ENCODE measurements at places on chromosomes 3 and 15.

DNA sequence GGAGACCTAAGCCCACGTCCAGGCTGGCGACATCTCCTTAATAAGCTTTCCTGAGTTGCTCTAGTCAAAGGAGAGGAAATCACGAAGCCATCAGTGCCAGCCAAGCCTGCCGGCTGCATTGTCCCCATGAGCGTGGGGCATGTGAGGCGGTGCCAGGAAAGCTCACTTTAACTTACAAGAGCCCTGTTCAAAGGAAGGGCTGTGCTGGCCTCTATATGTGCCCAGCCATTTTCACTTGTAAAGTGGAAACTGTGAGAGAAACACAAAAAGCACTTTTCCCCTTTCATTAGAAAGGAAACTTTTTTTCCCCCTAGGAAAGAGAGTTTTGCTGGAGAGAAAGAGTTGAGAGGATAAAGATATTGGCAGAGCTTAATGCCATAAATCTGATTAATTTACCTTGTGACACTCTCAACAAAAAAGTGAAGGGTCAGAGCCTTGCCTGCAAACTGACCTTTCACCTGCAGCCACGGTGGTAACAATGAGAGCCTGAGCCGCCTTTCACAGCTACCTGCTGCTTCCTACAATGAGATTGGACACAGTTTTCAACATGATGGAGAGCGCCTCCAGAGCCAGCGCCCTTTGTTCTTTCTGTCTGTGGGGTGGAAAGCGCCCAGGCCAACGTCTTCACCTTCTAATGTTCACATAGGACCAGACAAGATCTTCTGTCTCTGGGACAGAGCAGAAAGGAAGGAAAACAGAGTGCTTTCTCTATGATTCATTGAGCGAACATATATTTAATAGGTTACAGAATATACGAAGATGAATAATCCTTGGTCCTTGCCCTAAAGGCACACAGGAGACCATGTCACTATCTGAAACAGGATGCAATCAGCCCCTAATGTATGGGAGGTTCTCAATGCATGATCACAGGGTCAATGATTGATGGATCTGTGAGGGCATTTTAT, 233.1 kb upstream of the HES1 start:
- DNase-seq = no peak

DNA sequence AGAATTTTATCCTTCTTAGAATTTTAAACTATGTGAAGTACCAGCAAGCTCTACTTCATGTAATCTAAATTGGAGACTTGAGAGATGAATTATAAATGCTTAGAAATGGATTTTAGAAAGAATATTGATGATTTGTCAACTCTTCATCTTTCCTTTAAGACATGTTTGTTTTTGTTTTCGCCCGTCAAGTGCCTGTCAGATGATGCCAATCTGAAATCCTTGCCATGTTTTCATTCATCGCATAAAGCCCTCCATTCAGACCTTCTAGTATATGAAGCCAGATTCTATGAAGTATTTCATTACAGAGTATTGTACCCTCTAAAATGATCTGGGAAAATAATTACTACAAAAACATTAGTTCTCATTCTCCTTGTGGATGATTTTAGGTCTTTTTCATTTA, 223.2 kb upstream of the SOX2 start:
- DNase-seq = no peak

- DNase-seq = no peak
Observed at GRCh38 chr3:54481606-54482365, 359.4 kb downstream of the CACNA2D3 start.

GRCh38 chr3:155664925-155665695, 79.8 kb downstream of the PLCH1 start:
- DNase-seq = peak; percentile 86

GRCh38 chr15:65900488-65900887, 31.2 kb downstream of the RAB11A start:
- DNase-seq = no peak

DNA sequence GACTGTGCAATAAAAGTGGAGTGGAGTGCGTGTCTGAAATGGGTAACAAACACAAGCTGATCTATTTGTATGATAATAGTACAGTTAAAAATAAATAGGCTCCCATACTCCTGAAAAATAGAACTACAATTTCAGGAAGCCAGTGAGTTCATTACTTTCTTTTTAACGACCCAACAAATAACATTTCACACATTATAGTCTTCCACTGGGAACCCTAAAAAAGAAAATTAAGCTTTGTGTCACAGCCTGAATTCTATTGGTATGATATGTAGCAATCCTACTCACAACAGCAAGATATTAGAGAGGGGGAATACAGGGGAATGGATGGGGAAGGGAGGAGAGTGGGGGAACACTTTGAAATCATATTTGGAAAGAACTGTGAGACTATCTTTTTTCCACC, 156.9 kb upstream of the CNTN3 start:
- no peak for DNase-seq

DNA sequence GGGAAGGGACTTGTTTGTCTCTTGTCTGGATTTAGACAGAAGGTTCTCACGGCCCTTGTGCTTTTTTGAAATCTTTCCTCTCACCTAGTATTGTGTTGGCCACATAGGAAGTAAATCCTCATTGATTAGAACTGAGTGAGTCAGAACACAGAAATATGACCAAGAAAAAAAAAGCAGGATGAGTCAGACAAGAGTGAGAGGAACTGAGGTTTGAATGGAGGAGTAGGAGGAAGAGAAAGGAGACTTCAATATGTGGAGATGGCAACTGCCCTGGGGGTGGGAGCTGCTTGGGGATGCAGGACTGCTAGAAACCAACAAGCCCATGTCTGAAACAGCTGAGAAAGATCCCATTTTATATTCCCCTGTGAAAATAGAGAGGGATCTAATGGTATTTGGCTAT, 194.1 kb upstream of the ZBTB20 start:
- peak; percentile 69 for DNase-seq

DNA sequence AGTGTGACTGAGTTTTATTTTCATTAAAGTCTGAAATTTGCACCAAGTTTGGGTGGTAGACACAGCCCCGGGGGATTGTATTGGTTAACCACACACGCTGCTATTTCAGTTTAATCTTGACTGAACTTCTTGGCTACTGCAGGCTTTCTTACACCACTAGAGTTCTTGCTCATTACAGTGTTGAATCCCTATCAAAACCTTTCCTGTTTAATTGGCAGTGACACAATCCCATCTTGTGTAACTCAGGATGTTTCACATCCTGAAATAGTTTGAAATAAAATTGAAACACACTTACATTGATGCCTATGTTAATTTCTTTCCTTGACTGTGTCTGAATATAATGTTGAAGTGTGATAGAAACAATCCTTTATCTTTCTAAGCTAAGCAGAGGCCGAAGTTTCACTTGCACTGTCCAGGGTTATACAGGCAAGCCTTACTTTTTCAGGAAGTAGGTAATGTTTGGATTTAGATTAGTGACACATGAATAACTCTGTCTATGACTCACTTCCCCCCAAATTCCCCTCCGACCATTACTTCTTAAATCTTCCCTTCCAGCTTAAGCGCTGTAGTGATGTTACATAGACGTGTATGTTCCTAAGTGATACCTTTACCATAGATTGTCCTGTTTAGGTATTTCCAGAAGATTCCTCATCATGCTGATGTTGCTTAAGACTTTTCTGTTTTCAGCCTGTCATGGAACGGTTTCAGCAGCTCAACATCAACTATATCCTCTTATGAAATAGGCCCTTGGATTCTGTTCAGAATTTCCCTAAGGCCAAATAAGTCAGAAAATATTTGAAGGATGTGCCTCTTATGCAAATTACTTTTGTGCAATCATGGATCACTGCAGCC, 16.8 kb downstream of the ATG7 start:
- DNase-seq = peak; percentile 98

DNA sequence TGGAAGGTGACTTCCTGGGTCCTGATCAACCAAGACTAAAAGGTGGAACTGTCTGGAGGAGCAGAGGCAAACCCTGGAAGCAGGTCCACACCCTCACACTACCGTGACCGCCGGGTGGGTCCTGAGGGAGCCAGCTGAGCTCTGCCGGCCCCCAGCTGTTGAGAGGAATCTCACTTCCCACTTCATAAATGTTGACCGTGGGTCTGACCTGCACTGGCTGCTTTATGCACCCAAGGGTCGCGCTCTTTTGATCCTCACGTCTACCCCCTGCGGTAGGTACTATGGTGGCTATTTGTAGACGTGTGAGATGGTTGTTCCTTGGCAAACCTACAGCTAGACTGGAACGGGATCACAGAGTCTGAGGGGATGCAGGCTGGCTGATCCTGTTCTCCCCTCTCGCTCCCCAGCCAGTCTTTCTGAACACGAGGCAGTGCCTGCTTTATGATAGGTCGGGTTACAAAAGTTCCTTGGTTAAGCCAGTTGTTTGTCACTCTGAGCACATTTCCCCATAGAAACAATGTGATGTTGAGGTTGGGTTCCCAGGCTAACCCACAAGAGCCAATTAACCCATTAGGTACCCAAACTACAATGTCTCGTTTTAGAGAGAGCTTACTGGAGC, 113.0 kb upstream of the ETV5 start:
- no peak for DNase-seq

GRCh38 chr15:45457641-45458539, 64.7 kb downstream of the SLC30A4 start:
- DNase-seq = peak; percentile 64

DNA sequence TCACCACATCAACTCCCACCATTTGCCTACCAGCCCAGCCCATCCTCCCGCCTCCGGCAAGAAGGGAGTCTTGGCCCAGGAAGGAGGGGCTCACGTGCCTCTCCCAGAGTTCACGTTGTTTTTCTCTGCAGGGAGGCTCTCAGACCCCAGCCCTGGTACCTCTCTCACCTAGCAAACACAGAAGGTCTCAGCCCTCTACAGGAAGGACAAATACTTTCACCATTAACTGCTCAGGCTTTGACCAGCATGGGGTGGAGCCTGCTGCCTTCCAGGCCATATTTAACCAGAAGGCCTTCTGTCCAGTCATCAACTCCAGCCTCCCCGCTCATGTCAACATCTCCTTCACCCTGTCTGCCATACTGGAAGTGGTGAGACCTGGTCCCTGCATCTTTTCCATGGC, 19.0 kb upstream of the HTR3E start:
- no peak for DNase-seq

- peak; percentile 47 for DNase-seq
Observed at GRCh38 chr3:48400824-48401433, 28.9 kb downstream of the FBXW12 start.

DNA sequence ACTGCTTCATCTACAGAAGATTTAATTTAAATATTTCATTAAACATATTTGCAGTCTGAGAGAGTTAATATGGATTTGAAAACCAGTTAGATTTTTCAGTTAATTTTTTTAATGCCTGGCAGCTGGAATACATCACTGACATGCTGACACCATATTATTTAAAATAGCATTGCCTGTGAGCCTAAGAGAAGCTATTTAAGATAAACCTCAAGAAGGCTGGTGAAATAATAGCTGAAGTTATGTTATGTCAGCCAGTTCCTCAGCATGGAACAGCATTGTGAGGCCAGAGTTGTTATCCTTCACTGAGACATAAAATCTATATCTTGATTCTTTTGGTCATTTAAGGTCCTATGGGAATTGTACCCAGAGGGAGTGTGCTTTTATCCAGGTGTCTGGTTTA, 705.2 kb downstream of the NAALADL2 start:
- no peak for DNase-seq

DNA sequence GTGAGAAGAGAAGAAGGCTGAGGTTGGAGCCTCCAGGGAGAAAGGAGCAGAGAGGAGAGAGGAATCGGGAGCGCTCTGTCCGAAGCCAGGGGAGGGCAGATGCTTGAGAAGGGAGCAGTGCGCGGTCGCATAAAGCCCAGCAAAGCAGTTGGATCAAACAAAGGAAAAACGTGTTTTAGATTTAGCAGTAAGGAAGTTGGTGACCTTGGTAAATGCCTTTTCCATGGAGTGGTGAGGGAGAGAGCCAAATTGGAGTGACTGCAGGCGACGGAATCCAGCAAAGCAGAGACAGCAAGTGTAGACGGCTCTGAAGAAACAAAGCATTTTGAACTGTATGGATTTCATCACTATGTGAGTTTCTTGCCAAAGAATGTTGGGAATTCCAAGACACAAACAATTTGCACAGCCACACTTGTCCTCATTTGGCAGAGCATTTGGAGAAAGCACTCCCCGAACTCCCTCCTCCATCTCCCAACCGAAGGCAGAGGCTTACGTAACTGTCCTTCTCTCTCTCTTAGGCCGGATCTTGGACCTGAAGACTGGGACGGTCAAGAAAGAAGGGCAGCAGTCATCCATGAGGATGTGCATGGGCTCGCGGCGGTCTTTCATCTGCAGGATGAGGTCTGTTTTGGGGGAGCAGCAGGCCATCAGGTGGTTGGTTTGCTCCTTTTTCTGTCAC, 103.6 kb downstream of the ARNT2 start:
- DNase-seq = peak; percentile 82

DNA sequence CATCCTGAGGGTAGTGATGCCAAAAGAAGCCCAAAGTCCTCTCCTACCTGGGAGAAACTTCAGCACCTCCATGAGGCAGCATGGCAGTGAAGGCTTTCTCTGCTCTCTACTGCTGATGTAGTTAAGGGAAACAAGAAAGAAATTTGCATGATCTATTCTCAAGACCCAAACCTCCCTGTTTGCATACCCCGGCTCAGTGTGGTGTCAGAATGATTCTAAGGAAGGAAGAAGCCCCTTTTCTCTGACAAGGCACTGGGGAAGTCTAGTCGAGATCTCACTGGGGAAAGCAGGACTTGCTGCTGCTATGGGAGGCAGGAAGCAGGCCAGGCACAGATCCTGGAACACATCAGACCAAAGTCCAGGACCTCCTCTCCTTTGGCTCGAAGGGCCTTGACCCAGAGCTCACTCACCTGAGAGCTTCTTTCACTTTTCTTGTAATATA, 89.4 kb upstream of the ICE2 start:
- DNase-seq = no peak

DNA sequence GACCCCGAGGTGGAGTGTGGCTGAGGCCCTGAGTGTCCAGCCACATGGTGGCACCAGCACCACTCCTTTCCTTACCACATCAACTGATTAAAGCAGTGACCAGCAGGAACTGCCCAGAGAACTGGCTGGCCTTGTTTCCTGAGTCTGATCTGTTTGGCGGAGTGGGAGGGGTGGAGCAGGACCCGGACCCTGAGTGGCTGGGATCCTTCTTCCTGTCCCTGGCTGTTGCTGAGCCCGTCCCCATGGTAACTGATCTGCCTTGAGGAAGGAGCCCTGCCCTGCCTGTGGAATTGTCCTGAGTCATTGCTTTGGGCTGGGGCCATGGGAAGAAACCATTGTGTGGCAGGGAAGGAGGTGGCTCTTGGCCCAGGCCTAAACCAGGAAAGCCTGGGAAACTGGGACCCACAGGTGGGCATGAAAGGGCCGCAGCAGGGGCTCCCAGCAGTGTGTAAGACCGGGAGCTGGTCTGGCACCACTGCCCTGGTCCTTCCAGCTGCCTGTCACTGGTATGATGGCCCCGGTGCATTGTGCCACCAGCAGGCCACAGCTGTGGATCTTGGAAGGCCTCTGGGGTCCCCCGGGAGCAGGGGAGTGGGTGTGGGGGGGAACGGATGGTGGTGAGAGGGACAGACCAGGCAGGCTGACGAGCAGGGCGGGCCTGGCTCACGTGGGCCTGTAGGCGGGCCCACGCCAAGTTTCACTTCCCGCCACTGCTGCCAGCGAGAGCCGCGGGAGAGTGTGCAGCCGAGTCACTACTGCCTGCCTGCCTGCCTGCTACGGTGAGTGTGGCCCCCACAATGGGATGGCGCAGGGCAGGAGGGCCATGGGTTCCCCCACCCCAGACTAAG, 19.2 kb downstream of the ATRIP start:
- peak; percentile 99 for DNase-seq

- peak; percentile 79 for DNase-seq
Observed at GRCh38 chr15:52306270-52306669, 10.7 kb upstream of the MYO5C start.

Measured in amniotic epithelial cell (primary cell).